ENCODE measurements at places on chromosomes 12 and 14.

GRCh38 chr12:106480251-106480650 lies 102.6 kb upstream of the RFX4 start:
- ATAC-seq: peak; percentile 42

GRCh38 chr14:38481952-38482678 lies 226.2 kb upstream of the CLEC14A start:
- ATAC-seq: no peak

- ATAC-seq: no peak
Observed at GRCh38 chr12:66774929-66775328, 96.1 kb upstream of the GRIP1 start.

DNA sequence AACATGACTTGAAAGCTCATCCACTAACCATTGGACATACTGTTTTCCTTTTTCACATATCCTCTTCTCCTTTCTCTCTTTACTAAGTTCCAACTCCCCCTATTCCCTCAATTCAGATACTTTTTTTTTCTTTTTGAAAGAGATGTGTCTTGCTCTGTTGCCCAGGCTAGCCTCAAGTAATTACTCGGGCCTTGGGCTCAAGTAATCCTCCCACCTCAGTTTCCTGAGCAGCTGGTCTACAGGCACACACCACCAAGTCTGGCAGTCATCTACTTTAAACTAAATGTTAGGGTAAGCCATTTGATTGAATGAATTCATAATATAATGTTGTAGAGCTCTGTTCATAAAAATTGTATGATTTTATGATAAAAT lies 15.5 kb downstream of the LEMD3 start:
- ATAC-seq: no peak

Measured in esophagus mucosa (tissue), 1 donor.